NCI-H1436 treated with DMSO at 0.1 percent for 48 hours (cell line): ENCODE measurements at places on chromosomes 3 and 15.

GRCh38 chr15:67396114-67396513 lies 124.8 kb upstream of the C15orf61 start:
- DNase-seq: no peak

- DNase-seq: no peak
Measured at GRCh38 chr3:9390265-9390888, 7.0 kb upstream of the SETD5 start.

GRCh38 chr3:174710612-174711011 lies 148.5 kb upstream of the NAALADL2 start:
- no peak for DNase-seq

GRCh38 chr3:23659274-23659673 lies 146.5 kb upstream of the UBE2E1 start:
- no peak for DNase-seq

DNA sequence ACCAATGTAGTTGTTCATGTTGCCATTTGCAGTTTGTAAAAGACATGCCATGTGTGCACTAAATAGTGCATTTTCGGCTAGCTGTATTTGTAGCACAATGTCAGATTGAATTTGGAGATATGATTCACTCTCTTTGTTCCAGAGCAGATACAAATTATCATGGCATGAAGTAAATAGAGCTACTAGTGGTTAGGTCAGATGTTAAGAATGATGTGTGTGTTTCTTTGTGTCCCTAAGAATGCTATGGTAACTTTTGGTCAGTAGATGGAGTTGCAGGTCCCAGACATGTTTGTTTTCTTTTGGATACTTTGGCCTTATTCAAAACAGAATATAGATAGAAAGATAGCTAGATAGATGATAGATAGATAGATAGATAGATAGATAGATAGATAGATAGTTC lies 595.8 kb downstream of the NLGN1 start:
- no peak for DNase-seq

GRCh38 chr3:18892047-18892446 lies 256.3 kb upstream of the KCNH8 start:
- DNase-seq: no peak

GRCh38 chr15:68023307-68024101 lies 30.6 kb upstream of the PIAS1 start:
- DNase-seq: no peak

- no peak for DNase-seq
Measured at GRCh38 chr15:84725001-84725491, 9.1 kb upstream of the SEC11A start.
